ENCODE measurements at places on chromosomes 3 and 15. TPM values are rescaled to one million over a fixed set of nuclear protein-coding genes. Genes with fewer than 3 reads are reported as not detected.

DNA sequence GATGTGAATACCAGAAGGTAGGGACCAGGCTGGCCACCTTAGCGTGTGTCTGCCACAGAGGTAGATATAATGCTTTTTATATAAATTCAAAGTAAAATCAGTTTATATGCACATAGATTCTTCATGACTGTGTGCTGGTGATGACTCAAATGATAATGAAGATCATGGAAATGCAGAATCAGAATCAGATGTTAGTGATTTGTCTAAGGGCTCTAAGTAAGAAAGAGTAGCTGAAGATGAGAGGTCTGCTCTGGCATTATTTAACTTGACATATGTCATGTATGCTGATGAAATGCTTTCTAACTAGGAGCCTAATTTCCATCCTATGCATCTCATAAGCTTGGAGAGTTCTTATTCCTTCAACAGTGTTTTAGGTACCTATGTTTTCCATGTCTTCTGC, 50.3 kb upstream of the DPH6 start:
- no peak for DNase-seq

The SPINK8 gene
- not detected for total RNA-seq

The PPM1L gene
- 39.0 TPM for total RNA-seq

The PIERCE2 gene
- total RNA-seq = 1.2 TPM

The ADAM10 gene
- total RNA-seq = 84.8 TPM

Data from left cardiac atrium (tissue), 4 donors.